ENCODE measurements at places on chromosomes 7 and 10.

DNA sequence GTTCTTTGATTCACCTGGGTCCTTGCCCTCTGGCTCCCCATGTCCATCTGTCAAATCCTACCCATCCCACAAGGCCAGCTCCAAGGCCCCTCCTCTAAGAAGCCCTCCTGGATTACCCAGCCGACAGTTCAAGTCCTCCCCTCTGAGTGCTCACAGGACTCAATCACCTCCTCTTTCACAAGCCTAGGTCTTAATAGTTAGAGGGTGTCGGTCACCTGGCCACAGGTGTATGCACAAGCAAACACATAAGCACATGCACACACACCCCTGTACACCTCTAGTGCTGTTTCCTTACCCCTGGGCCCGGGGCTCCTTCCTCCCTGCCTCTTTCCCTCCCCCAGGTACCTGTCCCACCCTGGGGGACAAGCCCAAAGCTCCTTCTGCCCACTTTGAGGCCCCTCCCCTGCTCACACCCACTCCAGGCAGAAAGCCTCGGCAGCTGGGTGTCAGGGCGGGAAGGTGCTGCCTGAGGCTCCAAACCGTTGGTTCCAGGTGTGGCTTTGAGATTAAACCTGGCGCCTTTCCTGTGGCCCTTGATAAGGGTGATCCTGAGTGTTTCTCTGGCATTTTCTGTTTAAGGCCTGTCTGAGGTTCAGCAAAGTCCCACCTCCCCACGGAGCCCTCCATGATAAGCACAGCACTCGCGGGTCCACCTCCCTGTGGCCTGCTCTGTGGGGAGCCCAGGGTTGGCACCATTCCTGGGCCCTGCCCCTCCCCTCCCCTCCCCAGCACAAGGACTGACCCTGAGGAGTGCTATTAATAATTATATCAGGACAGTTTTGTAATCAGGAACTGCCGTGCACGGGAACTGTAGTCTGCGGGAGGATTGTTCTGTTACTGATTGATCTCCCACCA lies 14.6 kb upstream of the AQP1 start:
- no peak for DNase-seq

DNA sequence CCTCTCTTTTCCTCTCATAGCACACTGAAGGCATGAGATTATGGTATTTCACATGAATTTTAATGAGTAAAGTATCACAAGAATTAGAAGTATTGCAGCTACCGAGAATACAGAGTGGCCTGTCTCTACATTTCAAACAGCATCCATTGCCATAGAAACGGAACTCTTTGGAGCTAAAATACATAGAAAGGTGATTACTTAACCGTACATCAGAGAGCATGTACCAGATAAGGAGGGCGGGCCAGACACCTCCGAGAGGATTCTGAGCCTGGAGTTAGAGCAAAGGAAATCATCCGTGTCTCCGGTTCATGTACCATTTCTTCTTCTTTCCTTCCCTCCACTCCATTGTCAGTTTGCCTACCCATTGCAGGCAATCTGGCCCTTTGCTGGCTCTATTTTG lies 196.7 kb downstream of the KLF6 start:
- DNase-seq = no peak

GRCh38 chr10:6128591-6129251 lies 39.9 kb downstream of the RBM17 start:
- no peak for DNase-seq

- DNase-seq = no peak
Measured at GRCh38 chr10:49381111-49381900, 14.6 kb downstream of the DRGX start.

- no peak for DNase-seq
Measured at GRCh38 chr7:134865001-134865845, 85.8 kb downstream of the CALD1 start.

- DNase-seq = no peak
Measured at GRCh38 chr10:95315509-95315908, 24.7 kb upstream of the PDLIM1 start.

DNA sequence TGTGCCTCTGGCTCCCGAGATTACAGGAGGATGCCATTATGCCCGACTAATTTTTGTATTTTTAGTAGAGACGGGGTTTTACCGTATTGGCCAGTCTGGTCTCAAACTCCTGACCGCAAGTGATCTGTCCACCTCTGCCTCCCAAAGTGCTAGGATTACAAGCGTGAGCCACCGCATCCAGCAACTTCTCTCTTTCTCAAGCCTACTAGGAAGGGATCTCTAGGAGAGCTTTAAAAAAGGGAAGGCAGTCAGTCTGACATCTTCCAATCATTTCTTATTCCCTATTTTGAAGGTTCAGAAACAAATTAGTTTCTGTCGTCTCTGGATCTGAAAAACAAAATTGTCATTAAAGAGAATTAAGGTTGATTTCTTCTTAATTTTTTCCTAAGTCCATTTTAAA lies 2.5 kb upstream of the TMEM26 start:
- DNase-seq = no peak

DNA sequence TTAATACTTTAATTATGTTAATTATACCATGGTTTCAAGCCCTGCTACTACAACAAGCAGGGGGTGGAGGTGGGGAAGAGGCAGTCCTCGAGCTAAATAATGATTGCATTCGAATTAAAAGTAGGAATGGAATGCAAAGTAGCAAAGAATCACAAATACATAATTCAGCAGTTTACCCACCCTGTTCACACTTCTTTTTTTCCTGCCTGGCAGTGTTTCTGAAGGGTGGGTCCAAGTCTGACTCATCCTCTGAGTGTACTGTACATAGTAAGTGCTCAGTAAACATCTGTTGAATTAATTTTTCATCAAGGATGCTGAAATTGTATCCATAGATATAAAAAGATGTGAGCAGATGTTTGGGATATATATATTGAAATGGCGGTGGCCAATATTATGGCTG lies 778.8 kb downstream of the LRMDA start:
- no peak for DNase-seq

- no peak for DNase-seq
Measured at GRCh38 chr7:32206987-32207386, 136.8 kb upstream of the PDE1C start.

GRCh38 chr7:7706101-7706511 lies 12.3 kb downstream of the RPA3 start:
- no peak for DNase-seq

- DNase-seq = no peak
Measured at GRCh38 chr10:122856902-122857301, 11.2 kb upstream of the CUZD1 start.

DNA sequence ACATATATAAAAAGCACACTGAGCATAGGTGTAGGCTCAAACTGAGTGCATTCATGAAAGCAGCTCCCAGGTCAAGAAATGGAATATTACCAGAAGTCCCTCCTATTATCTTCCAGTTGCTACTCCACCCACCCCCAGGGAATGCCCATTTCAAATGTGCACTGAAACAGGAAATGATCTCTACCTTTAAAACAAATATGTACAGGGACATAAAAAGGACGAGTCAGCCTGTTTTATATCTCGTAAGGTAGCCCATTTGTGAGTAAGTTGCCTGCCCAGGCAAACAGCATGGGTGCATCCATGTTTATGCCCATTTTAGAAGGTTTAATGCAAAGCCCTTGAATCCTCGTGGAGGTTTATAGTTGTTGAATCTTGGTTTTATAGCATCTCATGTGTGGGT lies 10.4 kb downstream of the FFAR4 start:
- no peak for DNase-seq

DNA sequence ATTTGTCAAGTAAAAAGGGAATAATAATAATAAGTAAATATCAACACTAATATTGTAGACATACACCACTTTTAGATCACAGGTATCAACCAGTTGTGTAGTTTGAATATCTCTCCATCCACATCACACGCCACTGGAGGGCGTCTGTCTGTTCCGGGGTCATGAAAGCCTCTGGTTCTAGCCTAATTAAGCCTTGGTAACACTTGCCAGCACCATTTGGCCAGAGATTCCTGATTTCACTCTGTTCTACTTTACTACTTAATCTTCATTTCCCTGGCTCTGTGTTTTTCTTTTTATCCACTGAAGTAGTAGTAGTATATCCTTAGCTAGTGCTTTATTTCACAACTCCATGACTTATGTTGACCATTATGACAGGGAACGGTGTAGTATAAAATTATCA lies 285.6 kb upstream of the POM121L12 start:
- no peak for DNase-seq

DNA sequence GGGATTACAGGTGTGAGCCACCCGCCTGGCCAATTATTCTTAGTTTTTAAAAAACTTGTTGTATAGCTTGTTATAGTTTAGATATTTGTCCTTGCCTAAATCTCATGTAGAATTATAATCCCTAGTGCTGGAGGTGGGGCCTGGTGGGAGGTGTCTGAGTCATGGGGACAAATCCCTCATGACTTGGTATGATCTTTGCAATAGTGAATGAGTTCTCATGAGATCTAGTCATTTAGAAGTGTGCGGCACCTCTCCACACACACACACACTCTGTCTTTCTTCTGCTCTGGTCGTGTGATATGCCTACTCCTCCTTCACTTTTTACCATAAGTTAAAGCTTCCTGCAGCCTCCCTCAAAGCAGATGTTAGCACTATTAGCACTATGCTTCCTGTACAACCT lies 37.2 kb downstream of the FAM149B1 start:
- DNase-seq = no peak

DNA sequence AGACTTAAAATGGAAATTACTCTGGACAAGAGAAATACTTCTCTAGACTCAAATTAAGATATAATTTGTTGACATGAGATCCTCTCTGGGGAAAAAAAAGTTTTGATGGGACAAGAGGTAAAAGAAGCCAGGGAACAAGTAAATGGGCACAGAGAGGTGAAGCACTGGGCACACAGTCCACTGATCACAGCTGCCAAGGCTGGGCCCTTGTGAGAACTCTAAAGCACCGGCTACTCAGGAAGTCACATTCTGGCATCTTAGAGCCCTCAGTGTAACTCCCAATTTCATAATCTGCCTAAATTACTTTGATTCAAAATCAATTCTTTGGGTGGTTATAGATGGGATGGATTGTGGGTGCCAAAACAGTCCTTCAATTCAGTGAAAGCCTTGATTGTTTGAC lies 123.2 kb upstream of the CACNA2D1 start:
- DNase-seq = no peak

GRCh38 chr10:113240736-113241135 lies 290.7 kb downstream of the TCF7L2 start:
- DNase-seq = no peak

DNA sequence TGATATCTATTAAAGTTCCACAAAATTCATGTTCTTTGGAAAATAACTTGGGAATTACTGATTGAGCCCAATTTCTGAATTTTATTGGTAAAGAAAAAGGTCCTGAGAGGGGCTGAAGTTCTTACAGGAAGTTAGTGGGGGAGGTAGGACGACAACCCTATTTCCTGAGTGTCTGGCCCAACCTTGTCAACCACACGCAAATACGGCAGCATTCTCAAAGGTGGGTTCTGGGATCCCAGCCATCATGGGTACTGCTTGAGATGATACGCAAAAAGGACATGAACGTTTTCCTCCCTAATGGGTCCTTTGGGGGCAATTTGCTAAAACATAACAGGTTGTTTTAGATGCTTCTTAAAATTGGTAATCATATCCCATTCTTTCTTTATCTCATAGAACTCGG lies 2.7 kb upstream of the PDCD4 start:
- DNase-seq = no peak

- DNase-seq = no peak
Measured at GRCh38 chr7:12178317-12178716, 32.8 kb upstream of the TMEM106B start.

- no peak for DNase-seq
Measured at GRCh38 chr10:9547936-9548904, 1469.5 kb upstream of the CELF2 start.
